ENCODE measurements at places on chromosomes 13 and 19. TPM values are rescaled to one million over a fixed set of nuclear protein-coding genes. Genes with fewer than 3 reads are reported as not detected.

The TDRD12 gene
- total RNA-seq = 0.15 TPM

The CEACAM18 gene
- total RNA-seq = not detected

The KLK3 gene
- not detected for total RNA-seq

The WTIP gene
- total RNA-seq = 5.9 TPM

The MBD3L2 gene
- total RNA-seq = not detected

The ZNF793 gene
- total RNA-seq = under 0.01 TPM
